NCI-H187 treated with DMSO at 0.1 percent for 48 hours (cell line): ENCODE measurements at places on chromosomes 2 and 18.

DNA sequence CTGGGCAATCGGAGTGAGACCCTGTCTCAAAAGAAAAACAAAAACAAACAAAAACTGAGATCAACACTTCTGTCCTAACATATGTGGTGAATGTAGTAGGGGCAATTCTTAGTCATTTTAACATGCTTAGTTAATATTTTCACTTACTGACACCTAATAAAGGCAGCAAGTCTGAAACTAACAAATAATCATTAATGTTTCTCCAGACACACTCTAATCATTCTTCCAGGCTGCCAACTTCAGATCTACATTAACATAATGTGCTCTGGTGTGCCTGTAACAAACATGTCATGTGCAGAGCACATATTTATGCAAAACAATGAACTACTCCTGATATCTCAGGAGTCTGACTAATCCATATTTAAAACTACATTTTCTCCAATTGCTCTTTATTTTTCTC, 6.0 kb downstream of the KRCC1 start:
- DNase-seq, result no peak

- DNase-seq, result no peak
These were observed 82.6 kb downstream of the TPO start for GRCh38 chr2:1495676-1496358.

DNA sequence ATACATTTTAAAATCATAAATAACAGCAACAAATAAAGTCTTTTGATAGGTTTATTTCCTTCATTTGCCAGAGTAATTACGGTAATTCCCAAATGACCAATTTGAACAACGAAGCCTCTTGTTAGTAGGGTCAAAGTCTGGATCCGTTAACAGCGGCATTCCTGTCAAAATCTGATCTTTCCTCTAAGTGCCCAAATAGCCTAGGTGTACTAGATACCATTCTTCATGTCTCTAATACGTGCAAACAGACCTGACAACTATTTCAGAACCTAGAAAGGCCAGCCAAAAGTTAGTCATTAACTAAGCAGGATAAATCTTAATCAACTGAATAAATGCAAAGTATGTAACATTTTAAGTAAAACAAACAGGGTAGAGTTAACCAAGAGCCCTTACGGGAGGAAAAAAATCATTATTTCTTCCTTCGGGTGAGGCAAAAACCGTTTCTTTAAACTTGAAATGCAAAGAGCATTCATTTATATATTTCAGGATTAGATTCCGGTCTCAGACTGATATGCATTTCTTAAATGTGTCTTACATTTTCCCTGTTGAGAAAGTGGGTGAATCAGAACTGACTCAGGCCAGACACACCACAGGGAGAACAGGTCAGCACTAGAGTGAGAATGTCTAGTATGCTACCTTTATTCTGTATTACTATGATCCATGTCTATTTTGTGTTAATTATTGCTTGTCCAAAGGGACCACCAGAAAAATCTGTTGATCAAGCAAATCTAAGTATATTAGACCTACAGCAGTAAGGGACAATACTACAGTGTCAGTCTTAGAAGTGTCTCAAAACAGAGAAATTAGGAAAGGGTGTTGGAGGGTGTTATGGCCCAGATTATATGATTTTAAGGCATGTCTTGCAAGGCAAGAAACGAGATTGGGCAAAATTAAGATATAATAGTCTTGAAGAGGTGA, 141.5 kb upstream of the NDUFV2 start:
- DNase-seq, result no peak

DNA sequence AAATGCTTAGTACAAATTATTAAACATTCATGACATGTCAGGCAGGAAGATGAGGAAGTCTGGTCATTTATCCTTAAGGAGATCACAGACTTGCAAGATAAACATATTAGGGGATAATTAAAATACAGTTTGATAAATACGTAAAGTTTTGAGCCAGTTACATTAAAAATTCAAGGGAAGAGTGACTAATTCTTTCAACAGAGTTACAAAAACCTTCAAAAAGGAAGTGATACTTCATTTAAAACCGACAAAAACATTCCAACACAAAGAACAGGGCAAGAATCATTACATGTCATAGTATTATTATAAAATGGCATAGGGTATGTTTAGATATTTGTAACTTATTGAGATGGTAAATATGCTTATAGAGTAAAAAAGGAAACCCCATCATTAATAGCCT, 636.0 kb downstream of the NR4A2 start:
- DNase-seq, result no peak
